ENCODE measurements at places on chromosomes 16 and 17. TPM values are rescaled to one million over a fixed set of nuclear protein-coding genes. Genes with fewer than 3 reads are reported as not detected.

DNA sequence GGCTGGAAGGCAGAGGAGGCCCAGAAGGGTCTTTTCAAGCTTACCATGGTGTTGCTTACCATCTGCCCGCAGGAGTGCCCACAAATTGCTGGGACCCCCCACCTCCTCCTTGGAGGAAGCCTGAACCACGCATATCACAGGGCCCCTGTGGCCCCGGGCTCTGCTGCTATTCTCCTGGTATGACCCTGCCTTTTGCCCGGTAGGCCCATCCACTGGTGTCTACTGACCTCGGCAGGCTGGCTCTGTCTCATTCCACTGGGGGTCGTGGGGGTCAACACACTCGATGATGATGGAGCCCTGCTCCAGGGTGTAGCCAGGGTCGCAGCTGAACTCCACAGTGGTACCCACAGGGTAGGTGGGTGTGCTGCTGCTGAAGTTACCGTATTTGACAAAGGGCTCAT lies 8.2 kb upstream of the PHF12 start:
- H3K4me1 ChIP-seq: no peaks in the 10 kb centered on the region
- no peak overlapping the region for H3K27ac ChIP-seq
- H3K36me3 ChIP-seq: no peaks in the 10 kb centered on the region

- DNase-seq: no peak
- H3K36me3 ChIP-seq: no peaks in the 10 kb centered on the region
- H3K4me1 ChIP-seq: no peaks in the 10 kb centered on the region
- no peak overlapping the region for H3K4me3 ChIP-seq
- no peak overlapping the region for H3K27ac ChIP-seq
- peaks cover 38% of the 10 kb centered on the region for H3K27me3 ChIP-seq
Measured at GRCh38 chr16:66949472-66949871, 11.6 kb upstream of the CES3 start.

GRCh38 chr16:67530013-67530939 lies 1.6 kb downstream of the RIPOR1 start:
- peaks cover 27% of the 10 kb centered on the region for H3K4me1 ChIP-seq
- DNase-seq: no peak
- no peak overlapping the region for H3K27ac ChIP-seq
- no peaks in the 10 kb centered on the region for H3K36me3 ChIP-seq
- peak overlapping the region; percentile 92 for H3K4me3 ChIP-seq

DNA sequence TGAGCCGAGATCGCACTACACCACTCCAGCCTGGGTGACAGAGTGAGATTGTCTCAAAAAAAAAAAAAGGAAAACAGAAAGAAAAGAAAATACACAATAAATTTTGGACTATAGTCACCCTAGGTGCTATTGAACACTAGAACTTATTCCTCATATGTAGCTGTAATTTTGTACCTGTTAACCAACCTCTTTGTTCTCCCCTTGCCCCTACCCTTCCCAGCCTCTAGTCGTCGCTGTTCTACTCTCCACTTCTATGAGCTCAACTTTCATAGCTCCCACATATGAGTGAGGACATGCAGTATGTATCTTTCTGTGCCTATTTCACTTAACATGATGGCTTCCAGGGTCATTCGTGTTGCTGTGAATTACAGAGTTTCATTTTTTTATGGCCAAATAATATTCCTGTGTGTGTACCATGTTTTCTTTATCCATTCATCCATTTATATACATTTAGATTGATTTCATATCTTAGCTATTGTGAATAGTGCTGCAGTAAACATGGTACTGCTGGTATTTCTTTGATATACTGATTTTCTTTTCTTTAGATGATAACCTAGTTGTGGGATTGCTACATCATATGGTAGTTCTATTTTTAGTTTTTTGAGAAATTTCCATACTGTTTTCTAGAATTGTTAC lies 28.3 kb downstream of the VPS35L start:
- H3K27ac ChIP-seq: no peak overlapping the region
- no peak overlapping the region for H3K4me3 ChIP-seq
- peaks cover 32% of the 10 kb centered on the region for H3K36me3 ChIP-seq
- H3K4me1 ChIP-seq: peaks cover 4% of the 10 kb centered on the region
- peak; percentile 24 for DNase-seq

GRCh38 chr16:14087590-14088154 lies 16.6 kb downstream of the MRTFB start:
- no peak overlapping the region for H3K27ac ChIP-seq
- H3K36me3 ChIP-seq: peaks cover 17% of the 10 kb centered on the region
- H3K4me3 ChIP-seq: no peak overlapping the region
- DNase-seq: no peak
- H3K4me1 ChIP-seq: peaks cover 27% of the 10 kb centered on the region
- H3K27me3 ChIP-seq: no peaks in the 10 kb centered on the region

DNA sequence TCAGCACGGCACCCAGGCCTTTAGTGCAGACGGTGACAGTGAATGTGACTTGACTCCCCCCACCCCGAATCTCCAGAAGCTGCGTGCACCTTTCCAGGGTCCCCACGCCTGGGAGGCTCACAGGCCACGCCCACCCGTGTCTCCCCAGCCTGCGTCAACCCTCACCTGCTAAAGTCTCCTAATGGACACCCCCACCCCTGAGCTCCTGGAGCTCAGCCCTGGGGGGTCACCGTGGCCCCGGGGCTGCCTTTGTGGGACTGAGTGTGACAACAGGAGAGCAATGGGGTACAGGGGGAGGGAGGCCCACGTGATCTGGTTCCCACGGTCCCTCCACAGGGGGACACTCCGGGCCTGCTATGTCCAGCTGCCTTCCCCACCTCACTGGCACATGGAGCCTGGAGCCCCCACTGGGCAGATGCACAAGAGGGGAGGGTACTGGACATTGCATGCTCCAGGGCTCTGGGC lies 7.4 kb upstream of the FASN start:
- H3K36me3 ChIP-seq: peaks cover 3% of the 10 kb centered on the region
- H3K27me3 ChIP-seq: peaks cover 7% of the 10 kb centered on the region
- H3K4me3 ChIP-seq: peak overlapping the region; percentile 67
- DNase-seq: no peak

- peak overlapping the region; percentile 92 for H3K27ac ChIP-seq
- peaks cover 42% of the 10 kb centered on the region for H3K4me1 ChIP-seq
- H3K4me3 ChIP-seq: no peak overlapping the region
- no peak for DNase-seq
- peaks cover 8% of the 10 kb centered on the region for H3K27me3 ChIP-seq
Measured at GRCh38 chr16:79188739-79189122, 411.8 kb downstream of the MAF start.

- H3K36me3 ChIP-seq: no peaks in the 10 kb centered on the region
- H3K27ac ChIP-seq: no peak overlapping the region
- peaks cover 29% of the 10 kb centered on the region for H3K4me1 ChIP-seq
Measured at GRCh38 chr16:15886078-15886477, 2.3 kb downstream of the CEP20 start.

- peaks cover 48% of the 10 kb centered on the region for H3K27me3 ChIP-seq
- H3K36me3 ChIP-seq: no peaks in the 10 kb centered on the region
- peaks cover 18% of the 10 kb centered on the region for H3K4me1 ChIP-seq
Measured at GRCh38 chr16:84298376-84298899, 3.8 kb downstream of the WFDC1 start.

- no peak for DNase-seq
- no peak overlapping the region for H3K4me3 ChIP-seq
- H3K27me3 ChIP-seq: peaks cover 15% of the 10 kb centered on the region
- H3K4me1 ChIP-seq: no peaks in the 10 kb centered on the region
Measured at GRCh38 chr16:85759136-85759535, 8.2 kb upstream of the C16orf74 start.

DNA sequence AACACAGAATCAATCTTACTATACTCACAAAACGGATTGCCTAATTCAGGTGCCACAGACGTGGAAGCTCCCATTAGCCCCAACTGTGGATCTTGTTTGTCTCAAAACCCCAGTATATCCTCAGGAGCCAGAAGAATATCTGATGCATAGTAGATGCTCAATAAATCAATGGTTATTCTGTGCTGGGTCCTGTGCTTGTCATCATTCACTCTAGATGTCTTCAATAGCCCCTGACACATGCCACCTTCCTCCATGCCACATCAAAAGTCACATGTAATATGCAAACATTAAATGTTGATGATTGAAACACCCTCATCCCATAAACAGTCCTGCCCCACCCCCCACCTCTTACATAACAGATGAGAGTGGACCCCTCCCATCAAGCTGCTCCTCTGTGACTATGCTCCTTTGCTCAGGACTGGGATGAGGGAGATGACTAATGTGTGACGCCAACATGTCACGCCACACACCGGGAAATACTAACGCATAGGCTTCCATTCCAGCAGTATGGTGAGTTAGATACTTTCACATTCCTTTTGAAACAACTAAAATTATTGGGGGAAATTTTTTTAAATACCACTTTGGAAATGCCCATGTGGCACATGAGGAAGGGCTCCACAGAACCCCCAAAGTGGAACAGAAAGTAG lies 267.6 kb upstream of the SDK2 start:
- H3K4me1 ChIP-seq: no peaks in the 10 kb centered on the region
- no peak overlapping the region for H3K27ac ChIP-seq
- no peaks in the 10 kb centered on the region for H3K36me3 ChIP-seq
- peaks cover 68% of the 10 kb centered on the region for H3K27me3 ChIP-seq
- DNase-seq: no peak
- no peak overlapping the region for H3K4me3 ChIP-seq

- DNase-seq: no peak
- no peak overlapping the region for H3K4me3 ChIP-seq
- no peak overlapping the region for H3K27ac ChIP-seq
- H3K4me1 ChIP-seq: no peaks in the 10 kb centered on the region
Measured at GRCh38 chr16:71775949-71776348, 32.7 kb downstream of the AP1G1 start.

GRCh38 chr16:53780051-53780450 lies 76.1 kb downstream of the FTO start:
- peak overlapping the region; percentile 36 for H3K27ac ChIP-seq
- H3K4me3 ChIP-seq: no peak overlapping the region
- peaks cover 44% of the 10 kb centered on the region for H3K4me1 ChIP-seq
- no peaks in the 10 kb centered on the region for H3K27me3 ChIP-seq
- no peak for DNase-seq

The KRT9 gene
- total RNA-seq: not detected

The AGRP gene
- total RNA-seq: not detected

The KRTAP2-1 gene
- total RNA-seq: not detected

The ANKRD13B gene
- 70.0 TPM for total RNA-seq

The RFNG gene
- total RNA-seq: 46.0 TPM

The ACADVL gene
- total RNA-seq: 215 TPM

The SNX20 gene
- not detected for total RNA-seq

The SLC5A11 gene
- total RNA-seq: not detected
